ENCODE measurements at places on chromosomes 7 and 10. TPM values are rescaled to one million over a fixed set of nuclear protein-coding genes. Genes with fewer than 3 reads are reported as not detected.

DNA sequence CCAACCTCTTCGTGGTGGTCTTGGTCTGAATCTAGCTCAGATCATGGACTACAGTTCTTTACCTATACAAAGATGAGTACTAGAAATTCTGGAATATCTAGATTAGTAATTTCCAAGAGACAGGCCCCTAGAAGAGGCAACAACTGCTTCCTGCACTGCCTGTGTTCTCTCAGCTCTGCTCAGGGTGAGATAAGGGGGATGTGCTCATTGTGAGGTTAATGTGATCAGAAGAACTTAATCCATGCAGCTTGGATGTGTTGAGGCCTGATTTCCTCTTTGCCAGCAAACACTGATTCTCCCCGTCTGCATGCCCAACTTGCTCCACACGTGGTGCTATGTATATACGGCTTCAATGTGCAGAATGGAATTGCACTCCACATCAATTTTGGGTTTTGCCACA, 268.0 kb downstream of the PHTF2 start:
- no peak for DNase-seq

- no peak for DNase-seq
Observed at GRCh38 chr7:75604408-75604807, 112.3 kb downstream of the SPDYE5 start.

DNA sequence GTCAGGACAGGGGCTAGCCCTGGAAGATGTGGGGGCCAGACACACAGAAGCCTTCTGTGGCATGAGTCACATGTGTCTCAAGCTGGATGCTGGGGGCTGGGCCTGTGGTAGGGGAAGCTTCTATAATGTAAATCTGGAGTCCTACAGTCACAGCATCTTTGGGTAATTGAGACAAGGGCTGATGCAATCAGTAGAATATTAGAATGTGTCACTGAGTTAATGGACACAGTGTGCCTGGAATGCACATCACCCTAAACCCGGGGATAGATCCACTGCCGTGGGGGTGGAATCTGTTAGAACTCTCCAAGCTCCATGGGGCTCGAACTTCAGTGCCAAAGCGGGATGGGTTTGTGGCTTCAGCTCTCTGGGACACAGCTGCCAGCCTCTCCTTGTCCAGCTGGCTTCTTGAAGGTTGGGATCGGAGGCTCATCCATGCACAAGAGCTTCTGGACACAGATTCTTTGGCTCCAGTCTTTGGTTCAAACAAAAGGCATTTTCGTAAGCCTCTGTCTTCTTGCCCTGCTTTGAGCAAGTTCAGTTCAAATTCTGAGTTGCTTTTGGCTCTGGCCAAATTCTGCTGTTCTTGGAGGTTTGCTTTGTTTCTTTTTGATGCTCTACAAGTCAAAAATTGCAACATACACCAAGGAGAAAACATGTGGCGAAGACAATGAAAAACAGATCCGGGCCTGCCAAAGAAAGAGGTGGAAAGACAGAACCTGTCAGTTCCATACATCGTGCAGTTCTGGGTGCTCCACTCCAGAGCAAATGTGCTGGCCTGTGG, 194.8 kb upstream of the ZNF32 start:
- no peak for DNase-seq

The FGFR2 gene
- polyA plus RNA-seq, result 115 TPM

- DNase-seq, result no peak
Observed at GRCh38 chr7:90892213-90892612, 296.1 kb downstream of the CDK14 start.

- DNase-seq, result no peak
Observed at GRCh38 chr10:96984541-96985131, 152.5 kb downstream of the LCOR start.

DNA sequence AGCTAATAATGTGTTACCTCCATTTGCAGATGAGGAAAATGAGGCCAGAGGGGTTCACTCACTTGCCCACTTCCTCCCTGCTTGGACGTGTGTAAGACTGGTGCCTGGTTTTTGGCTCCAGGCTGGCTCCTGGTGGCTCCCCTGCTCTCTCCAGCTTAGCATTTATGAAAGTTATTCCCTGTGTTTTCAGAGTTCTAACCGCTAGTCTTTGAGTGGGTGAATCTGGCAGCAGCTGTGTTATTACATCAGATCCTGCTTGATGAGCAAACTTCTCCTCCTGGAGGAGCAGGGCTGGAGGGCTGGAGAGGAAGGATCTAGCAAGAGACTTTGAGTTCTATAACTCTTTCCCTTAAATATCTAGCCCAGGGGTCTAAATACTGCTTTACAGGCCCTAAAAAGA, 80.9 kb upstream of the AGBL3 start:
- DNase-seq, result no peak

GRCh38 chr10:125684581-125684980, 1.6 kb upstream of the TEX36 start:
- no peak for DNase-seq

DNA sequence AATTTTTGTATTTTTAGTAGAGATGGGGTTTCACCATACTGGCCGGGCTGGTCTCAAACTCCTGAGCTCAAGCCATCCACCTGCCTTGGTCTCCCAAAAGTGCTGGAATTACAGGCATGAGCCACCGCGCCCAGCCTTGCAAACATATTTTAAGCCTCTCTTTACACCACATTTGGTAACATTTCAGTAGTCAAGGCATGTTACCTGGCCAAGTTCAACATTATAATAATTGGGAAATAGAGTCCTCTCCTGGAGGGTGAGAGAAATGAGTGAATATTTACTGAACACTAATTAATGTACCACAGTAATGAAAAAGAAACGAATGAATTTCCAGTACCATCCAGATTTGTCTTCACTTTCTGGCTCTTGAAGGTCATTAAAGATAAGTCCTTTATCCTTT, 10.0 kb upstream of the CNOT4 start:
- DNase-seq, result no peak

DNA sequence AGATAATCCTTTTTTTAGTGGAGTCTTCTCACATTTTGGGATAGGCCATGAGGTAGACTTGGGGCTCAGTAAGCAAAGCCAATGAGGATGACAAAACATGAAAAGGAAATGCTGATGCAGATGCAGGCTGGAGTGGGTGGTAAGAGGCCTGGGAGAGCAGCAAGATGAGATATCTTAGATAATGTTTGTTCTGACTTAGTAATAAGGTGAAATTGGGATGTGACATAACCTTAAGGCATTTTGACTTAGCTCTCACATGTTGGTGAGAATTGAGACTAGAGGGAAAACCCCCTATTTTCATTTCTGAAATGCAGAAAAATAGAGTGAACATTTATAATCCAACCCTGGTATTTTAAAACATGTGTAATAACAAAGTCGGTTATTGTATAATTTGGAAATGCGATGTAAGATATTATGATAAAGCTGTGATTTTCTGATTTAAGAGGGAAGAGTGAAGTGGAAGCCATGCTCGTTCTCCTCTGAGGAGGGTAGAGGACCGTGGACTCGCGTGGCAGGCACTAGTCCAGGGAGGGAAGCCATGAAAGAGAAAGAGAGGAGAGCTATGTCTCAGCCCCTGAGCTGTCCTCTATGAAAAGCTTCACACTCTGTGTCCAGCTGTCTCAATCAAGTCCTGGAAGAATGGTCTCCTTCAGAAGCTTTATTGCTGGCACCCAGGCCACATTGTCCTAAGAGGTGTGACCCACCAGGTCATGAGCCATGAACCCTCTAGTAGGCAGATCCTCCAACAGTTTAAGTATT, 57.3 kb downstream of the ST7 start:
- DNase-seq, result no peak

DNA sequence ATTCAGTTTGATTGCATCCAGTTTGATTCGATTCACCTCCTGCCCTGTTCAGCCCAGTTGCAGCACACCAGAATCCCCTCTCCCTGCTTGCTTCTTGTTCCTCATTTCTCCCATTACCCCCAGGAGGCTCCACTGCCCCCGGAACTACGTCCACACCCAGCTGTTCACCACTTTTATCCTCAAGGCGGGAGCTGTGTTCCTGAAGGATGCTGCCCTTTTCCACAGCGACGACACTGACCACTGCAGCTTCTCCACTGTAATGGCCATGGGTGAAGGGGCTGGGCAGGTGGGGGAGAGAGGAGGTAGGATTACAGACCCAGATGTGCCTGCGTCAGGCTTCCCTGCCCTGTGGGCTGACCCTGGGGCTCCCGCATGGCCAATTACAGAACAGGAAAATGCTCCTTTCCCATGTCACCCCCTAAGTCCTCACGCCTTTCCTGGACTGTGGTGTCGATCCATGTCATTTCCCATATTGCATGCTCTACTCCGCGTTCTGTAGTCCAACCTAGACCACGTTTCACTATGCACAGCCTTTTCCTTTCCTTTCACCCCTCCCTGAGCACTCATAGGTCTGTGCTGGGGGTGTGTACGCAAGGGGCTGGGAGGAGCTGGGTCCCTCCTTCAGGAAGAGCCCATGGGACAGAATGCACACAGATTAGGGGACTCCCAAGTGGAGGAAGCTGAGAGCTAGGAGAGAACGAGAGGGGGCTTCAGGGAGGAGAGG, 8.2 kb downstream of the GHRHR start:
- DNase-seq, result no peak

DNA sequence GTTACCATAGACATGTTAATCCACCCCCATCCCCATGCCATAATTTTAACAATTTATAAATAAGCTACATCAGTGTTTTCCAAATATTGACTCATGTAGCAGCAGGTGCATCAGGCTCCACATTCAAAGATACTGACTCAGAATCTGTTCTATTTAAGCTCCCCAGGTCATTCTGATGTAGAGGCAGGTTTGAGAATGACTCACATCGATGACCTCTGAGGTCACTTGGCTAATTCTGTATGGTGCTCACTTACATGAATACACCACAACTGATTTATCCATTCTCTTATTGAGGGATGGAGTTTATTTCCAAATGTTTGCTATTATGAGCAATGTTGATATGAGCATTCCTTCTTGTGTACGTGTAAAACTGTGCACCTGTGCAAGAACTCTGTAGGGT, 1159.0 kb downstream of the TYW1 start:
- no peak for DNase-seq

The ZPBP gene
- 0.90 TPM for polyA plus RNA-seq

DNA sequence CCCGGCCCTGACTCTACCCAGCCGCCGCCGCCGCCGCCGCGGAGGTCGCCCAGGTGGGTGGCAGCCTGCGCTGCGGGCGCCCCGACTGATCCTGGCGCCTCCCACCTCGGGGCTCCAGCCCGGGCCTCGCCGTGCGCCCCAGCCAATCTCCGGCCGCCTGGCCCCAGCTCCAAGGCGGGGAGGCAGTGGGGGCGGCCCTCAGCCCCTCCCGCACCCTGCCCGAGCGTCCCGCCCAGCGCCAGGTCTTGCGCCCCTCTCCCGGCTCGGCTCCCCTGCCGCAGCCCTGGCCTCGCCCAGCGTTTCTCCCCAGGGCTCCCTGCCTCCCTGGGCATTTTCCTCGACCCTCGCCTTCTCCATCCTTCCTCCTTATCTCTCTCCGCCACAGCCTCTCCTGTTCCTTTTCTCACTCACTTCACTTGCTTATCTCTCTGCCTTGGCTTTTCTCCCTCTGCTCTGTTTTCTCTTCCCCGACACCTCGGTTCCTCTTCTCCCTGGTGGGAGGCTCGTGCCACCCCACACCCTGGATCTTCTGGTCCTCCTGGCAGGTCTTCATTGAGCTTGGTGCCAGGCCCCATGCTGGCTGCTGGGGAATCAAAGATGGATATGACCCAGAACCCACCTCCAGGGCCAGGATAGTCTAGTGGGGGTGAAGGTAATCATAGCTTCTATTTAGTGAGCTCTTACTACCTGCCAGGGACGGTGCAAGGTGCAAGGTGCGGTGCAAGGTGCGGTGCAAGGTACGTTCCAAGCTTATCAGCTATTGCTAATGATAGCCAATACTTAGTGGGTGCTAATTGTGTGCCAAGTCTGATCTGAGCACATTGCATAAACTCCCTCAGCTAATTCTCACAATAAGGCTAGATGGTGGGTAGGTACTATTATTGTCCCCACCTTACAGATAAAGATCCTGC, at the start of gene SFRP5:
Gene SFRP5, minus strand, starts transcription at position 87 of the 911 bp plus-strand sequence. CDS start 166 bp downstream, outside the sequence.
- DNase-seq, result no peak

The LIPN gene
- polyA plus RNA-seq, result not detected

DNA sequence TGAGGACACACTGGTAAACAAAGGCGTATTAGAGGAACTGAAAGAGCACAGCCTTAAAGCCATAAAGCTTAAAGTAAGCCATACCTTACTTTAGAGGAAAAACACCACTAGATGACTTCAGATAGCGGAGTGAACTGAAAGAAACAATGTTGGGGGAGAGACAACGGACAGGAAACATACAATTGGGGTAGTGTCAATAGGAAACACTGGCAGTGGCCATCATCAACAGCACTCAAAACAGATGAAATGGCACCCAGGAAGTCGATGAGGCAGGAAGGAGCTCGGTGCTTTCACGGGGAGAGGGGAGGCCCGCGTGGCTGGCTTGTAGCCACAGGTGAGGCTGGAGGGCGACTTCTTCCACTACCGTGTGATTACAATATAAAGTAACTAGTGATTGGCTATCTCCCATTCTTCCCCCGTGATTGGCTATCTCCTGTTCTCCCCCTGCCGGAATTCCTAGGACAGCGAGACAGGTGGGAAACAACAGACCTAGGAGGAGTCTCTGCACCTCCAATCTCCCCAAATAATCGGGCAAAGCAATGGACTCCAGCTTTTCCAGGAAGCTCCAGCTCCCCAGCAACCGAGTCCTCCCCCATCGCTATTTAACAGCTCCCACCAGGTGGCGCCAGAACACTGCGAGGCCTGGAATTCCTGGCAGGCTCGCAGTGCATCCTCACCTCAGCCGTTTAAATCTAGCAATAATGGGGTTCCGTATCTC, 2.4 kb upstream of the TAS2R38 start:
- DNase-seq, result peak; percentile 76

DNA sequence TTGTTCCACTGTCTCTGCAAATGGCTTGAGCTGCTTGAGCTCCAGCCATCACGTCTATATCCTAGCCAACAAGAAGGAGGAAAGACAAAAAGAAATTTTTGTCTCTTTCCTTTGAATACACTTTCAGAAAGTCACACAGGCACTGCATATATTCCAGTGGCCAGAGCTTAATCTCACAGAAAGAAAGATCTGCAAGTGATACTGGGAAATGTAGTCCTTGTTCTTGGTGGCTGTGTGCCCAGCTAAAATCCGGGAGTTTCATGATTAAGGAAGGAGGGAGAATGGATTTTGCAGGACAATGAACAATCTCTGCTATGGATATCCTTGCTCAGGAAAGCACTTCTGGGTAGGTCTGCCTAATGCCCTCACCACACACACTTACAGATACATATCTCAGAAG, 19.5 kb upstream of the DLG5 start:
- no peak for DNase-seq

The C10orf53 gene
- polyA plus RNA-seq, result not detected

DNA sequence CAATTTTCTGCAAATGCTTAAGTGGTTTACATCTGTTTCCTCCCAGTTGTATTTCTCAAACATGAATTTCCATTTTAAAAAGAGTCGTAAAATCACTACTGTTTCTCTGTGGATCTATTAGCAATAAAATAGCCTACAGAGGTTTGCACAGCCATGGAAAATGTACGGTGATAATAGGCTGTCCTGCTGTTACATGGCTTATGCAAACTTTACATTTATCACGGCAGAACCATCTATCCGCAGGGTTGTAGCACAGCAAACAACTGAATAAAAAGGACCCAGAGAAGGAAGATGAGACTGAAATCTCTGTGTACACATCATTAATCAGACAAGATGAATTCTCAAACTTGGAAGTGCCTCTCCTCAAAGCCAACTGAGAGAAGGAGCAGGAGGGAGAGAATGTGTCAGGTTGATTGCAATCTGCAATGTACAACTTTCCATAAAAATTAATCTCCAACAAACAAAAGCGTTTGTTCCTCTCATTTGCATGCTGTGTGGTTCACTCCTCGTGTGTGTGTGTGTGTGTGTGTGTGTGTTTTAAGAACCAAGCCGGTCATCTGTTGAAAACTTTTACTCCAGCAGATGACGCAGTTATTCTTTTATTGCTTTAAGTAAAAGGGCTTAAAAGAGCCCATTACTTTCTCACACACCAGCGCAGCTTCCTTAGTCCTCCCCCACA, 279.3 kb downstream of the SKAP2 start:
- peak; percentile 40 for DNase-seq

- no peak for DNase-seq
Observed at GRCh38 chr7:124603066-124603465, 162.5 kb downstream of the GPR37 start.

All from left kidney (tissue), 8 donors.